ENCODE measurements at places on chromosomes 11 and 22.

- no peak for DNase-seq
Measured at GRCh38 chr11:105612771-105613170, 2.9 kb downstream of the GRIA4 start.

DNA sequence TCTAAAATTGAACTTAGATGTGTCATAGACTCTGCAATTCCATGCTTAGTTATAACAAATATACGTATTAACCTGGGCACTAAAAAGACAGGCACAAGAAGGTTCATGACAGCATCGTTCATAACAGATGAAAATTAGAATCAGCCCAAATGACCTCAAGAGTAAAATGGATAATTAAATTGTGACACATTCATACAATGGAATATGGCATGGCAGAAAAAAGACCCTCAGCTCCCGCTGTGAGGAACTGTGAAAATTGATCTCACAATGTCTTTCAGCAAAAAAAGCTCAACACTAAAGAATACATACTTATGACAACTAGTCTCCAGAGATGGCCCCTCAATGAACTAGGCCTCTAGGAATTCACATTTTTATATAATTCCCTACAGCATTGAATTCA lies 386.0 kb downstream of the GUCY1A2 start:
- no peak for DNase-seq

GRCh38 chr22:39707351-39707750 lies 136.8 kb downstream of the CACNA1I start:
- no peak for DNase-seq

DNA sequence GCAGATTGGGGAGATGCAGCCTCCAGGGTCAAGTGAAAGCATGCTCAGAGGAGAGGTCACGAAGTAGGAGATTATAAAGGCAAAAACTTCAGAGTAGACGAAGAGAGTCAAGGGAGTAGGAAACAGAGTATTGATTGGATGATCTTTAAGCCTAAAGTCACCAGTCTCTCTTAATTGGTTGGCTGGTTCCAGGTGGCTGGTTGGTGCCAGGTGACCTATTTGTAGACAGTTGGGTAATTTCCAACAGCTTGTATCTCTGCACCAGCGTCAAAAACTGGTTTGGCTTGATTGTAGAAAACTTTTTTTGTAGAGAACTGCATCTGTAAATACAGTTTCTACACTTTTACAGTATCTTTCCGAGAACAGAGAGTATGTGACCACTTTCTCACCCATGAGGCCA lies 75.7 kb upstream of the CCDC90B start:
- DNase-seq, result peak; percentile 39
